ENCODE measurements at places on chromosomes 1 and 21.

DNA sequence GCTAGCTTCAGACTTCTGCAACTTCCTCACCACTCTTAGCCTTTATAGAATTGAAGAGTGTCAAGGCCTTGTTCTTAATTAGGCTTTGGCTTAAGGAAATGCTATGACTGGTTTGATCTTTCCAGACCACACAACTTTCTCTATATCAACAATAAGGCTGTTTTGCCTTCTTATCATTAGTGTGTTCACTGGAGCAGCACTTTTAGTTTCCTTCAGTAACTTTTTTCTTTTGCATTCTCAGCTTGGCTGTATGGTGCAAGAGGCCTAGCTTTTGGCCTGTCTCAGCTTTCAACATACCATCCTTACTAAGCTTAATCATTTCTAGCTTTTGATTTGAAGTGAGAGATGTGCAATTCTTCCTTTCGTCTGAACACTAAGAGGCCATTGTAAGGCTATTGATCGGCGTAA lies 8.6 kb downstream of the PRKACB start:
- DNase-seq: no peak

DNA sequence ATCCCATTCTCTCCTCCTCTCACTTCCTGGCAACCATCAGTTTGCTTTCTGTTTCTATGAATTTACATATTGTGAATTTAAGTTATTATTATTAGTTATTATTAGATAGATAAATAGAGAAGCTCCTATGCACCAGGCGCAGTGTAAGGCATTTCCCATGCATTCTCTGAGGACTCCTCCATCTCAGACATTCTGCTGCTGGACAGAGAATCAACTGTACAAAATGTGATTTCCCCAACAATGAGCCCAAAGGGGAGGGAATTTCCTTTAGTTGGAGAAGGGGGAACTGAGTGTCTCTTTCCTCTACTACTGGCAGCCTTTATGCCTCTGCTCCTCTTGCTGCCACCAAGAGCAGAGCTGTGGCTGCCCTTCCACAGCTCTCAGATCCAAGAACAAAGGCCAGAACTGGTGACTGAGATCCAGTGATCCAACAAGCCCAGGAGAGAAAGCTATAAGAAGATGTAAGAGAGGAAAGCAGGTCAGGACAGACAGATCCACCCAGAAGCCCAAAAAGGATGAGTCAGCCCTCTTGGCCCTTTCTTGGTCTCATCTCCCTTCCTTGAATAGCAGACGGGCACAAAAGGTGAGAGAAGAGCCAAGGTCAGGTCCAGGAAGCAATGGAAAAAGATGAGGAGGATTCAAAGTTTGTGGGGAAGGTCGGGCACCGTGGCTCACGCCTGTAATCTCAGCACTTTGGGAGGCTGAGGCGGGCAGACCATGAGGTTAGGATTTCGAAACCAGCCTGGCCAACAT lies 3.5 kb upstream of the IVL start:
- no peak for DNase-seq

GRCh38 chr1:156195853-156196252 lies 1.9 kb downstream of the SLC25A44 start:
- no peak for DNase-seq

DNA sequence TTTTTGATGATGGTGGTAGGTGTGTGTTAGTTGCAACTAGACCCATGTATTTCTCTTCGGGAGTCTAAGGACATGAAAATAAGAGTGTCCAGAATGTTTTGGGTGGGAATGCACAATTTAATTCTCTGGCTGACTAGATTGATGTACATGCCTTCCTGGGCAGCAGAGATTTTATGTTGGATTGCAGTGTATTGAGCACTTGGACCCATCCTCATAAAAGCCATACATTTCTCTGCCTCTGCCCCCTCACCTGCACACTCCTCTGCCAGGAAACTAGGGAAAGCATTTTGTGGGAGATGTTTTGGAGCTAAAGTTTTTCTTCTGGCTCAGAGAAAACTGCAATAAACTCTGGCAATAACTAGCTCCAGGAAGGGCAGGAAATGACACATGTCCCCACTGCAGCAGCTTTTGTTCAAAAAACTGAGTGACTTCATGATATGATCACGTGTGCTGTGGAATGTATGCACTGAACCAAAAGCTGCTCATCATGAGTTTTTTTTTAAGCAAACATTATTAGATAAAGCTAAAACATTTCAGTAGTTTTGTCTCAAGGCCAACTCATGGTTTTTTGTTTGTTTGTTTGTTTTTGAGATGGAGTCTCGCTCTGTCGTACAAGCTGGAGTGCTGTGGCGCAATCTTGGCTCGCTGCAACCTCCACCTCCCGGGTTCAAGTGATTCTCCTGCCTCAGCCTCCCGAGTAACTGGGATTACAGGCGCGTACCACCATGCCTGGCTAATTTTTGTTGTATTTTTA lies 17.6 kb downstream of the RIT1 start:
- peak; percentile 88 for DNase-seq

- no peak for DNase-seq
Observed at GRCh38 chr1:213104604-213105003, 53.6 kb downstream of the RPS6KC1 start.

GRCh38 chr1:201693890-201694607 lies 134.9 kb upstream of the IPO9 start:
- DNase-seq: no peak

DNA sequence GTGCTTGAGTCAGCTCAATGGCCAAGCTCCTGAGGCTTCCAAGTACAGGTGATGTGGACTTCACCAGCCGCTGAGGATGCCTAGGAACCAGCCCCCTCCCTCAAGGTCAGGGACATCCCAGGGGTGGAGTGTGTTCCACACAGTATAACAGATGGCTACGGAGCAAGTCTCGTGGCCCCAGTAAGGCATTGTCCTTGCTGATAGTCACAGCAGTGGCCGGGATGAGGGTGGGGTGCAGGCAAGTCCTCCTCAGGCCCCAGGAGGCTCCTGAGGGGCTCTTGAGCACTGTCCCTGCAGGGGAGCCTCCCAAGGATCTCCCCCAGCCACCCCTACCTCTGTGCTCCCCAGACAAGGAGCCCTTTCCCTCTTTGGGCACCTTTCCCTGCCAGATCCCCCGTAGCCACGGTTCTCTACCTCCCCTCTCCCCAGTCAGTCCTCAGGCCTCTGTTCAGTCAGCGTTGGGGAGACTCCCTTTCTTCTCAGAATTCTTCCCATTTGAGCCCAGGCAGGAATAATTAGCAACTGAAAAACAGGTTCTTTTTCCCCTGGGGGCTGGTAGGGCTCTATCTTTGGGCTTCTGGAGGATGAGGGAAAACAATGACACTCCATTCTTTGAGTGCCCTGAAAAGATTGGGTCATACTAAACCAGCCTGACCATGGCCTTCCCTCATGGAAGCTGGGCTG lies 7.1 kb upstream of the THEM5 start:
- no peak for DNase-seq

- no peak for DNase-seq
Observed at GRCh38 chr1:245990315-245991022, 516.6 kb downstream of the SMYD3 start.

DNA sequence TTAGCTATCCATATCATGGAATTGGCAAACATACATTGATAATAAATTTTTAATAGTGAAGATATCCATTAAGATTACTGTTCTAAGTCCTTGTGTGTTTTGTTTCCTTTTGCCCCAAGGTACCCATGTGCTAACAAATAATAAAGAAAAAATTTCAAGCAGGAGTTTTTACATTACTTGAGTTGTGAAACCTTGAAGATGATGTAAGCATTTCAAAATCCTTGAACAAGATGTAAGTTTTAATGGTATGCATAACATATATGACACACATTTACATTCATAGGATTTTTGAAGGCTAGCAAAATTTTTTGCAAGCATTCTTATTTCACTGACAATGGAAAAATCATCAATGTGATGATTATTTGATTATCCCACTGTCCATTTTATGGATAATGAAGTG lies 10.9 kb upstream of the ELAVL4 start:
- DNase-seq: no peak

Data from pulmonary artery endothelial cell (primary cell).